ENCODE measurements at places on chromosomes 5 and 9.

DNA sequence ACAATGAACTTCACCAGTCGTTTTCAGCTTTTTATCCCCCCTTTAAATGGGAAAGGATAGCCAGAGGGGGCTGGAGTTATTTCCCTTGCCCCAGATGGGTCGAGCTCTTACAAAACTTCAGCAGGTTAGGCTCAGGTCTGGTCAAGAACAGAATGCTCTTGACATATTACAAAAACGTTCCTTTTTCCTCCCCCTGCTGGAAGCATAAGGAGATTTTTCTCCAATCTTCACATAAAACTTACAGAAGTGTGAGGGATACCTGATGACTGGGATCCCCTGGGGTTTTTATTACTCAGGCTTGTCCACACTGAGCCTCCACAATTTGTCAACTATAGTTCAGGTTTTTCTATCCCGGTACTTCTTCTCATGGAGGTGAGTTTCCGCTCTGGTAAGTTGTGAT is 60.8 kb downstream of the CSF2 start:
- no peak for DNase-seq

- no peak for DNase-seq
Observed at GRCh38 chr9:137715321-137715720, 96.5 kb downstream of the EHMT1 start.

DNA sequence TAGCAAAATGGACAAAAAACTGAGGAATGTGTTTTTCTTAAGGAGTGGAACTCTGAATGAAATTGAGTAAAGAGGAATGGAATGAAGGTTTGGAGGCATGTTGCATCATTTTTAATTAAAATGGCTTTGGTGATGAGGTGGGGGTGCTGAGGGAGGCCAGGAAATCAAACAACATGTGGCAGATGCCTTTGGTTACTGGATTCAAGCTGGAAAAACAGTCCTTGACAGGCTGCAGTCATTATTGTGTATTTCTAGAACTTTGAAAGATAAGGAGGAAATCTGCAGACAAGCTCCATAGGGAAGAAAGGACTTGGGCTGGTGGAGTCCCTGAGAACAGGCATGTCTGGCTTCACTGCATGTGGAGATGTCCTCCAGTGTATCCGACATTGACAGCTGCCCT is 203.5 kb upstream of the HAPLN1 start:
- DNase-seq = no peak

- DNase-seq = peak; percentile 26
Observed at GRCh38 chr9:89891591-89892304, 286.9 kb downstream of the GADD45G start.

DNA sequence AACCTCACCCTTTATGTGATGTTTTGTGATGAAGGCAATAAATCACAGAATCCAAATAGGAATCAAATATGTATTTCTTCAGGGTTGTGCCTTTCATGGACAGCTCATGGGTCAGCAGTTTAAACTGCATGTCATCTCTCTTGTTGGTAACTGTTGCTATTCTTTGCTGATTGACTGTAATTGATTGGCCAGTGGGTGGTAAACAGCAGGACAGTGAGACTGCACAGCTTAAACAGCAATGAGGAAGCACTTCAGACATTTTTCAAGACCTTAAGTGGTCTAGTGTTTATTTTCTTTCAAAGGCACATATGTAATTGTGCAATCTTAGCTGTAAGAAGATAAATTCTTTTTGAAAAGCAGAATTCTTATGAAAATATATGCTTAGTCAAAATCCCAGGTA is 260.5 kb downstream of the COX7C start:
- DNase-seq = no peak

DNA sequence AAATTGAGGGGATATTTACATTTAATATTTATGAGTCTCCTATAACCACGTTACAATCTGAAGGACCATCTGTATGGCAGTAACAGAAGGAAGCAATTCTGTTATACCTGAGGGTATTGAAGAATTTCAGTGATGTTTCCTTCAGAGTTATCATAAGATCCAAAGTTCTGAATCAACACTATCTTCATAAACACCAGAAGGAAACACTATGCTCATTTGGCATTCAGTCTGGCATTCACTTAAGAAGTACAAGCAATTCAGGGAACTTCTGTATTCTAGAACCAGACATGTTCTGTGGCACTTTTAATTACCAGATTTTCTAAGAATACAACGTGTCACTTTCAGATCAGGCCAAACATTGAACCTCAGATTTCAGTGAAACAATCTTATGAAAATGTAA is 9.6 kb downstream of the DAB2 start:
- DNase-seq = no peak

DNA sequence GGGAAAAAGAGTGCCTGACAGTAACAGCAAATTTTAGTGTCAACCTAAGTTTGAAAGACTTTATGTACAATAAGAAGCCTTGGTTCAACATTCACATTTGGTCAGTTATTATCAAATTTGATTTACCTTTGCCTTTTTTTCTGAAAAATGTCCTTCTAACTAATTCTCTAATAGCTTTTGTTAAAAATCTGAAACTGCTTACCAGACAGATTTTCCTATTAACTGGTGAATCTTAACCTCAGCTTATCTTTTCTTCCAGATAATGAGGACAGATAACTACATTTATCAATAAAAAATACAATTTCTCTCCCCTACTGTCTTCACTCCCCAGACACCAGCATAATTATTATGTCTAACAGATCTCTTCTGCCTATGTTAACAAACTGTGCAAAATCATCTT is 988.5 kb downstream of the CDH18 start:
- DNase-seq = no peak

- DNase-seq = no peak
Observed at GRCh38 chr9:100084128-100084453, 14.7 kb downstream of the ERP44 start.

DNA sequence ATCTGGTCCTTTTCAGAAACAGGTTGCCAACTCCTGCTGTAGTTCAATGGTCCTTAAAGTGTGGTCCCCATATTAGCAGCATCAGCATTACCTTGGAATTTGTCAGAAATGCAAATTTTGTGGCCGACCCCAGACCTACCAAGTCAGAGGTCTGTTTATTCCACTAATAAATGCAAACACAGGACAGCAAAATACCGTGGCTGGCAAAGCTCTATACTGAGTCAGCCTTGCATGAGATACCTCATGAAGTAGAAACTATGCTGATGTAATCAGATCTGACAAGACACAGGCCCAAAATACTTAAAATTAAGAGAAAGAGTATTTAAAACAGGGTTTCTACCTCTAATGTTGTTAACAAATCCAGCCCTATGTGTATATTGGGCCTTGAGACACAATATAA is 3.0 kb downstream of the GOLM1 start:
- no peak for DNase-seq

DNA sequence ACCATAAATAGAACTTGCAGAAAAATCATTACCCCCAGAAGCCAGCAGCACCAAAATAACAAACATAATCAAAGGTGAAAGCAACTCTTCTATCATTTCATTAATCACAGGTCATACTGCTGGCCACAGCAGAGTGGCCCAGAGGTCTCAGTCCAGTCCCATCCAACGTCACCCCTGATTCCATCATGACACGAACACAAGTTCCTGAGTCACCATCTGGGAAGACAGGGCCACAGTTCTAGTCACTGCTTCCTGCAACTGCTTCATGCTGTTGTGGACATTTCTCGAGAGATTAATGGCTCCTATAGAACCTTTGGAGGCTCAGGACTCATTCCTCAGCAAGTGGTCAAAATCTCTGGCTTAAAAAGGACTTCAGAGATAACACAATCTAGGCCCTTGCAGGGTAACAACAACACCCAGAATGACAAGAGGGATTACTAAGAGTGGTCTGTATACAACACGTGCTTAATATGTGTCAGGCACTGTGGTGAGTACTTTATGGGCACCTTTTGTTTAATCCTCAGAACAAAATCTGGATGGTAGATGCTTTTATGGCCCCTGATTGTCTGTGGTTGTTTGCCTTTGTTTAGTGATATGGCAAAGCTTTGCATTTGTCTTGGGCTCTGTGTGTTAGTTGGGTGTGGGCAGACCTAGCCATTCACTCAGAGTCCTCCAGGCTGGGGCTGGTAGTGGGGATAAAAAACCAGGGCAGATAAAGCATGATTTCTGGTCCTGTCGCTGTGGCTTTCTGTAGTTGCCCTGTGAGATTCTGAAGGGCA is 184.3 kb downstream of the DAB2IP start:
- no peak for DNase-seq

DNA sequence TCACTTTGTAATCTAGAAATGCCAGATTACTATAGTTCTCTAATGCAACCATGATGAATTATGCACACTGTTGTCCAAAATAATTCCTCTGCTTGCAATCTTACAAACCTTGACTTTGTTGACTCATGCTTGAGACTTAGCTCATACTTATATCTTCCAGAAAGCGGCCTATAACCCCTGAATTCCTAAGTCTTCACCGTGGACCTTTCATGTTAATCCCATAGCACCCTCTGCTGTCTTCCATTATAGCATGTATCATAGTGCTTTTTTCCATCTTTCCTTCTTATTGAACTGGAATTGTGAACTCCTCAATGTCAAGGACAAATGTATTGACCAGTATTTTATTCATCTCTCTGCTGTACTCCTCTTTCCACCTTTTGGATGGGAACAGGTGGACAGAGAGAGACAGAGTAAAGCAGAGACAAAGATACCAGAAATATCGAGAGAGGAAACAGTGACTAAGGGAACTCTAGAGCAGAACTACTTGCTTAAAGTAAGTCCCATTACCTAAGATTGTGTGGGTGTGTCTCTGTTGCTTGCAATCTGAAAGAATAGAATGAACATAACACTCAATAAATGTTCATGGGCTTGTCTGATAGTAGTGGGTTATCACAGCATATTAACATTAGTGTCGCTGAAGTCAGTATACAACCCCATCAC is 110.0 kb downstream of the LURAP1L start:
- DNase-seq = peak; percentile 79

GRCh38 chr5:81533629-81534405 is 139.9 kb upstream of the ACOT12 start:
- DNase-seq = no peak

DNA sequence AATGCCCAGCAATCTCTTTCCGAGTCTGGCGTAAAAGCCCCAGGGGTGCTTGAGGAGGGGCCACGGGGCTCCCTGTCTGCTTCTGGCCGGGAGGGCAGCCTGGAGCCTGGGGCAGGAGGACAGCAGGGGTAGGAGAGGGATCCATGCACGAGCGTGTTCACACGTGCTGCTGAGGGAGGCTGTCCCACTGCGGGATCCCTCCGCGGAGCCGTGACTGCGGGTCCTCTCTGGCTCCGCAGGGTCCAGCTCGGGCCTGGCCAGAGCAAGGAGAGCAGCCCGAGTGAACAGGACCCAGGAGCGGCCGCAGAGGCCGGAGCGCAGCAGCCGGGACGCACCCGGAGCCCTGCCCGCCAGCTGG is 78.4 kb downstream of the ZNF354C start:
- DNase-seq = no peak

DNA sequence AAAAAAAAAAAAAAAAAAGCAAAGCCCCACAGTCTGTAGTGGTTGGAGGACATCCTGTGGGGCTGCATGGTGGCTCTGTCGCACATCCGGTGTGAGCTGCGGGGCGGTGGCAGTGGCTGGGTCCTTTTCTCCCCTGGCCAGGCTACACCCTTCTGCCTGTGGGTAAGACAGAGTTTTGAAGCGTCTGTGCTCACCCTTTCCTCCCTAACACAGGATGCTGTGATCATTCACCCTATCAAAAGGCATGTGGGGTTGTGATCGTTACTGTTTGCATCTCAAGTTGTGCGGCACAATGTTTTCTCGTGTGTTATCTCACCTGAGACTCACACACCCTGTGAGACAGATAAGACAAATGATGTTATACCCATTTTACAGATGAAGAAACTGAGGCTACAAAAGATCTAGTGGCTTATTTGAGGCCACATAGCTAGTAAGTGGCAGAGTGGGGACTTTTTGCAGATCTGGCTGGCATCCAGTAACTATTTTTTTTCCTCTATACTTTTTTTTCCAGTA is 17.5 kb downstream of the IRF1 start:
- DNase-seq = no peak

GRCh38 chr5:167451076-167451475 is 840.4 kb upstream of the WWC1 start:
- DNase-seq = no peak

DNA sequence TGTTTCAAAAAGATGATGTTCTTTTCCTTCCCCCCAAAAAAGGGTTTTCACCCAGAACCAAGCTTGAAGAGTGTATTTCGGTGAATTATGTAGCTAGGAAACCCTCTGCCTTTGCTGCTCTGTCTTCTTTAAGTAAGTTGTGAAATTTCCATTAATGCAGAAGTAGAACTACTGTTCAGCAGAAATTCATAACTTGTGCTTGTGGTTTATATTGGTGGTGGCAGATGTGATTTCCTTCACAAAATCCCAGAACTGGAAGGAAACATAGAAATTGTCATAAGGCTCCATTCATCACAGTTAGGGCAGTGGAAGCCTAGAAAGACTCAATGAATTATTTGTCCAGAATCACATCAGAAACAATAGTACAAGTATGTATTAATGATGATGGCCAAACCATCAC is 42.1 kb upstream of the DAB2 start:
- DNase-seq = no peak

GRCh38 chr9:131804826-131805225 is 65.0 kb upstream of the RAPGEF1 start:
- DNase-seq = no peak

- DNase-seq = no peak
Observed at GRCh38 chr9:16732546-16732945, 137.9 kb downstream of the BNC2 start.

- DNase-seq = peak; percentile 50
Observed at GRCh38 chr9:135884328-135885035, 22.9 kb downstream of the CAMSAP1 start.

DNA sequence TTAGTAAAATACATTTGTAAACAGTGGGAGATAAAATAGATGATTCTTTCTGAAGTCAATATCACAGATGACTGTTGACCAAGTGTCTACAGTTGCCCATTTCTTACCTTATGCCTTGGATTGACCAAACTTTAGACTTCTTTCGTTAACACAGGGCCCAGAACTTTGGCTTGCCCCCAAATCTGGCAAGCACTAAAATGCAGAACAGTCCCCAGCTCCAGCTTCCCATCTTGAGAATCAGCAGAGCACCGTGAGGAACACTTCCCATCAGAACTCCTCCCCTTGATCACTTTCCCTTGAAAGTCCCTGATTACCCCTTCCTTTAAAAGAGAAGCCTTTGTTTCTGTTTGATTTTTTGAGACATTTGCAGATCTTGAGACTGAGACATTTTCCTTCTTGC is 1039.9 kb downstream of the TLE1 start:
- no peak for DNase-seq

DNA sequence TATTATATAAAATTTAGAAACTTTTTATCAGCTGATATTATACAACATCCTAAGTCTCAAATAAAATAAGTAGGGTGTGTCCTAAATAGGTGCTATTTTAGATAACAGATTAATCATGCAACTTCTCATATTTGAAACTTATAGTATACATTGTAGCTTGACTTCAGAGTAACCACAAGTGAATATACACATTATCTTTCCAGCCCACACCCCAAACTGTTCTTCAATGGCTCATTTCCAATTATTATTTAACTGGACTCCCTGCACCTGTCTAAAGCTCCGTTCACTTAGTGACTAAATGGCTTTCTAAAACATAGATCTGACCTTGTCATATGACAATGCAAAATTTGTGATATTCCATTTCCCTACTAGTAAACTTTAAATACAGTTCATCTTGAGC is 490.9 kb upstream of the RGMB start:
- no peak for DNase-seq

- DNase-seq = no peak
Observed at GRCh38 chr5:56601641-56602071, 213.7 kb upstream of the MAP3K1 start.
